LHCN-M2 (cell line): ENCODE measurements at places on chromosomes 6 and 20.

DNA sequence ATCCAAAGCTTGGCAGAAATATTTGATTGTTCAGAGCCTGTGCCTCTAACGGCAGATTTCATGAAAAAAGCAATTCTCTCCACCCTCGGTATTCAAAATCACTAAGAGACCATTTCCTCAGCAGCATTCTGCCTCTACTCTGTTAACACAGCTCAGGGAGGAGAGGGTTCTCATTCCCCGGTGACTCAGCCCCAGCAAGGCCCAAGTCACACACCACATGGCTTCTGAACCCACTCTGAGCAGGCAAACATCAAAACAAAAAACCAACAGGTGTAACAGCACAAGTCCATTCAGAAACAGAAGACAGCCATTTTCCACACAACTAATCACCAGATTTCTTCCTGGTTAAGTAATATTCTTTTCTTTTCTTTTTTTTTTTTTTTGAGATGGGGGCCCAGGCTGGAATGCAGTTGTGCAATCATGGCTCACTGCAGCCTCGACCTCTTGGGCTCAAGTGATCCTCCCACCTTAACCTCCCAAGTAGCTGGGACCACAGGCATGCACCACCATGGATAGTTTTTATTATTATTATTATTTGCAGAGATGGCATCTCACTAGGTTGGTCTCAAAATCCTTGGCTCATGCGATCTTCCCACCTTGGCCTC lies 55.4 kb downstream of the GFOD1 start:
- DNase-seq = peak; percentile 82

- peak; percentile 29 for DNase-seq
Measured at GRCh38 chr20:46307139-46307998, 929 bp downstream of the CDH22 start.

GRCh38 chr20:5061213-5061612 lies 58.5 kb downstream of the PCNA start:
- no peak for DNase-seq

DNA sequence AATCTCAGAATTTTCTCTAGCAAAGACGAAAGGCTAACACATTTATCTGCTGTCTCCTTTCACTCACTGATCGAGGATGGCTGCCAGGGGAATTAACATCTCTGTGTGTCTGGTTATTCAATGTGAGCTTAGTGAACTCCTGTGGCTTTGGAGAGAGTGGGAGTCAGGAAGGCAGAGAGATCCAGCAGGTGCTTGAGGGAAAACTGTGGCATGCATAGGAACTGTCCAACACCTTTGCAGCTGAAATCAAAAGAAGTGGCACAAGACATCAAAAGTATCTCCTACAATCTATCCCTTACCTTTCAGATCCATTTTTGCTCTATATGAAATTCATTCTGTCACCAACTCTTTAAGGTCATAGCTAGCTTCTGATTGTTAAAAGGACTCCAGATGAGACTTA lies 11.8 kb upstream of the FAM184A start:
- DNase-seq = peak; percentile 17

DNA sequence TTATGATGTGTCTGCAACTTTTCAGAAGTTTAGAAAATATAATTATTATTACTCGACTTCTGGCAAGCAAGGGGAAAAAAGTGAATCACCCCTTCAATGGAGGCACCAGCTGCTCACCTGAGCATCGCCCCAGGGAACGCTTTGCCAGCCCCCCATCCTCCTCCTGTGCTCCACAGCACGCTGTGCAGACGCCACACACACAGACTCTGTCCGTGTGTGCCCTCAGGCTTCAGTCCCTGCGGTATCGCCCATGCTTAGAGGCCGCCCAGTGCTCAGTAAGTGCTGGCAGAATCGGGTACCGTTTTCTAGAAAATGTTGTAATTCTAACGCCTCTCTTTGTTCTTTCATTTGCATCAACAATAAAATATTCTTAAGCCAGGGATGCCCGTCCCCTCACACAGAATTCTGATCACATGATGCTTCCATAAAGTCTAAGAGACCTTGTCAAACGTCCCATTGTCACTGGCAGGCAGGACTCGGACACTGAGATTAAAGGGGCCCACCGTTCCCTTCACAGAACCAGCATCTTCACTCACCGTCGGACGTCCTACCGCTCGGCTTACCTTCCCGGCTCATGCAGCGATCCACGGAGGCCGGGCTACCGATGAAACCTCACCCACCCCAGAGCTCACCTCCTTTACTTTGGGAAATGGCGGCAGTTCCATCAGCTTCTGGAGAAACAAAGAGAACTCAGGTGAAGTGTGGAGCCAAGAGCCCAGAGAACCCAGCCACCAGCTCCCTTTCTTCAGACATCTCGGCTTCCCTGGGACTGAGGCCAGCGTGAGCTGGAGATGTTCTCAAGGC lies 105.5 kb downstream of the DLL1 start:
- DNase-seq = no peak

GRCh38 chr6:13764996-13765395 lies 49.4 kb downstream of the MCUR1 start:
- DNase-seq = no peak

DNA sequence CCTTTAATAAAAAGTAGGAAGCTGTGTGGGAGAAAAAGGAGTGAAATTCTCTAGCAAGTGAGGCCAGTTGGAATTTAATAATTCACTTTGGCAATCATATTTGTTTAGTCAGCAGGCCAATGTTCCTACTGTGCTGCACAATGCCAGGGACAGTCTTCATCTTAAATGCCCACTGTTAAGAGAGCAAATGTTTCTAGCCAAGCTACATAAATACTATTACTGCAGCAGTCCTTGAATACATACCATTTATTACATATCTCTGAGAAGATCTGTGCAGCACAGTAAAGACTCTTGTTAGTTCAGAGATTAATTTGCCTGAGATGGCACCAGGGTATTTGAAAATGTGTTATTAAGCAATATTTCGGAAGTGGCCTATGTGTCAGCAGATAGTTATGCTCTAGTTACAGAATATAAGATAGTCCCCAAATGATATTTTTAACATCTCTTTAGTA lies 105.4 kb downstream of the OGFRL1 start:
- peak; percentile 72 for DNase-seq

DNA sequence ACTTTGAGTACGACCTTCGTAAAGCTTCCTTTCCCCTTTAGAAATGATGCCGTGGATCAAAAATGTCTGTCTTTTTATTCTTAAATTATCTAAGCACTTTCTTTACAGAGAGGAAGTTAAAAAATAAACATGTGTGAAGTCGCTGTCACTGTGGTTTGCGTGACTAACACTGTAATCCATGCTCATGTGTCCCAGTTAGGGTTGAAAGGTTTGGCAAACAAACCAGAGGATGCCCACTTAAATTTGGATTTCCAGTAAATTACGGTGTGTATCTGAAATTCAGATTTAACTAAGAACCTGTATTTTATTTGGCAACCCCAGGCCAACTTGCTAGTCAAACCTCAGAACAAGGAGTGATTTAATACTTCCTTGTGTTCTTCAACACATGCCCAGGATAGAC lies 21.1 kb downstream of the HLA-DRB1 start:
- DNase-seq = no peak

- no peak for DNase-seq
Measured at GRCh38 chr6:13375360-13375878, 47.1 kb upstream of the TBC1D7 start.

GRCh38 chr6:37713529-37714119 lies 15.9 kb upstream of the MDGA1 start:
- peak; percentile 57 for DNase-seq

- DNase-seq = no peak
Measured at GRCh38 chr6:53855940-53856339, 61.1 kb downstream of the LRRC1 start.

GRCh38 chr6:45667300-45667699 lies 289.6 kb upstream of the SUPT3H start:
- DNase-seq = no peak

DNA sequence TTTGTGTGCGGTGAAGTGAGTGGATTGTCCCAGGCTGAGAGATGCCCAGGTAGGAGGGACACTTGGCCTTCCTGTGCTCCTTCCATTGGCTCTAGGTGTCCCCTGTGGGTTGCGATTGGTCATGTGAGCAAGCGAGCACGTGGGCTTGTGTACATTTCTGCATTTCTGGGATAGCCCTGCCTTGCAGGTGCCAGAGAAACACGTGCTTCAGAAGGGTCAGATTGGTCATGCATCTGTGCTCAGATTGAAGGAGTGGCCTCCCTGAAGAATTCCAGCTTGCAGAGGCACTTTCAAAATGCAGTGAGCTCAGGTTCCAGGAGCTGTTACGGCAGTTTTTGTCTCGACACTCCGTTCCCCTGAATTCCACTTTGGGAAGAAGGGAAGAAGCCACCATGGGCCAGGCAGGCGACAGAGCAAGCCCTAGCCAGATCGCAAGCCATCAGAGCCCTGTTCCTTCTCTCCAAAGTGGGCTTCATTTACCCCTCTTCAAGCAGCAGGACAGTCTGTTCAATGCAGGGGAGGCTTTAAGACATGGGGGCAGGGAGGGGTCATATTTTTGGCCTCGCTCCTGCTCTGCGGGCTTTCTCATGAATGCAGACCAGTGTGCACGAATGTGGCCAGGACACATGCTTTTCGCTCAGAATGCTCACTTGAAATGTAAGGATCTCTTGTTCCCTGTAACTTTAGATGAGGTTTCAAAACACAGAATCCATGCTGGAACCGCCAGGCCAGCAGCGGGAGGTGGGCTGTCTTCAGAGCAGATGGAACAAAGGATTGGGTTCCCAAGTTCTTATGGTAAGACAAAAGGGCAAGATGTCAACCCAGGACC lies 78.6 kb upstream of the AKAP12 start:
- DNase-seq = peak; percentile 45

- no peak for DNase-seq
Measured at GRCh38 chr6:105384004-105384403, 18.9 kb downstream of the PREP start.

DNA sequence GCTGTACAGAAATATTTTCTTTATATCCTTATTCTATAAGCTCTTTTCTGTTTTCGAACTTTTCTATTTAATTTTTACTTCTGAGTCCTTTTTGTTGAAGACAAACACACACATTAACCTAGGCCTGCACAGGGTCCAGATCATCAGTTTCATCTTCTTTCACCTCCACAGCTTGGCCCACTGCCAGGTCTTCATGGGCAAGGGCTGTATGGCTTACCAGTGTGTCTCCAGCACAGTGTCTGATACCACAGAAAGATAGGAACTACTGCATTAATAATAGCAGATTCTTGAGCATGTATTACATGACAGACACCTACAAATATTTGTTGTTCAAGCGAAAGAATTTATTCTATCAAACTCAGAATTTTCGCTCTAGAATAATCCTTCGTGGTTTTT lies 24.4 kb downstream of the QKI start:
- DNase-seq = no peak

GRCh38 chr6:113857556-113858479 lies 673 bp downstream of the MARCKS start:
- peak; percentile 59 for DNase-seq

DNA sequence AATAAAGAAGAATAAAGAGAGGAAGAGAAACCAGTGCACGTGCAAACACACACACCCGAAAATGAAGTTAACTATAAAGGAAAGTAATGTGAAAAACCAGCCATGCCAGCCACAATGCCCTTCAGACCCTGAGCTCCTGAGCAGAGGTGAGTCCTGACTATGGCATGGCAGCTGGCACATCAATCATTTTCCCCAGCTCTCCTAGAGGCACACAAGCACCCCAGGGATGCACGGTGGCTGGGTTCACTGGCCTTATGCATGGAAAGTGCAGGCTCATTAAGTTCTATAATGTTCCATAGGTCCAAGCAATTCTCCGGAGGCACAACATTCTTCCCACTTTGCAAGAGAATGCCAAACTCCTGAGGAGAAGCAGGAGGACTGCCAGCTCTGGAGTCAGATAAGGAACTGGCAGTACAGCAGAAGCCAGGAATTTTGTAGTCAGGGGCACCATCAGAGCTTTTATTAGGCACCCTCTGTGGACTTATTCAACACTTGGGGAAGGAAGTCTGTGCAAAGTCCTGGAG lies 175.0 kb upstream of the PRDM1 start:
- no peak for DNase-seq

DNA sequence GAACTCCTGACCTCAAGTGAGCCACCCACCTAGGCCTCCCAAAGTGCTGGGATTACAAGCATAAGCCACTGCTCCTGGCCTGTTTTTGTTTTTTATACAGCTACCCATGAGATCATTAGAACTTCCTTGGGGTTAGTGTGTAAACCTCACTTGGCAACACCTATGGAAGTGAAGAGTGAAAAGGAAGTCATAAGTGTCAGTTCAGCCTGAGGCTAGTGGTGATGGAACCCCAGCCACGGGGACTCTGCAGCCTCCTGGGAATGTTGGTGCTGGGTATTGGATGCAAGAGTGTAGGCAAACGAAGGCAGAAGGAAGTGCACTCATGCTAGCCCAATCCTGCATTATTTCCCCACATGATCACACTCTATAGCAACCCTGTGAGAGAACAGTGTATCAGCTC lies 33.6 kb upstream of the FUCA2 start:
- DNase-seq = no peak

DNA sequence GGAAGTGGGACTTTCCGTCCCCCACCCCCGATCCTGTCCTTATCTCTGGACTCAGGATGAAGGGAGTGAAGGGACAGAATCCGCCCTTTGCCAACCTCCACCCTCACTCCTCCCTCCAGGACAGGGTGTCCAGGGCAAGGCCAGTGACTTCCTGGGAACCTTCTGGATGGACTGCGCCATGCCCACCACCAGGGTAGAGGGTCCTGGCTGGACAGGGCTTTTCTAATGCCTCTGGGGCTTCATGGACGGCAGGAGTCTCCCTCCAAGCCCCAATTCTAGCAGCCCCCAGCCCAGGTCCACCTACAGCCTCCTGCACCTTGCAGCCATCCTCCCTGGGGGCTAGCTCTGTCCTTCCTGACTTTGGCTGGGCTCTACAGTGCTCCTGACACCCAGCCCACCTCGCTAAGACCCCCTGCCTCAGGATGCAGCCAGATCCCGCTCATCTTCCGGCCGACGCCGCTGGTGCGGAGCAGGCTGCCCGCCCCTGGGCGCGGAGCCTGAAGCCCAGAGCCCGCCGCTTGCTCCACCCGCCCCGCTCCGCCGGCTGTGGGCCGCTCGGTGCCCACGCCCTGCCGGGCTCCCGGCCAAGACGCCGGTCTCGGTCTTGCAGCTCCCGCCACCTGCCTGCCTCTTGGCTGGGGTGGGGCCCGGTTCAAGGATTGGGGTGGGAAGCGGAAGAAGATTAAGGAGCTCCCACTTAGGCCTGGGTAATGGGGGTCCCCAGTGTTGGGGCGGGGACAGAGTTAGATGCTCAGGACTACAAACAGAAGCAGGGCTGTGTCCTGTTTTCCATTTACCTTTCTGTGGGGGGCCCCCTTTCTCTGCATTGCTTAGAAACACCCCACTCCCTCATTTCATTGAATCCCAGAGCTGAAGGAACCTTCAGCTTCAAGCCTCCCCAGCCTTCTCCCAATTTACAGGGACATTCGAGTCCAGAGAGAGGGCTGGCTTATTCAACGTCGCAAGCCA lies 72.8 kb downstream of the MDGA1 start:
- no peak for DNase-seq

DNA sequence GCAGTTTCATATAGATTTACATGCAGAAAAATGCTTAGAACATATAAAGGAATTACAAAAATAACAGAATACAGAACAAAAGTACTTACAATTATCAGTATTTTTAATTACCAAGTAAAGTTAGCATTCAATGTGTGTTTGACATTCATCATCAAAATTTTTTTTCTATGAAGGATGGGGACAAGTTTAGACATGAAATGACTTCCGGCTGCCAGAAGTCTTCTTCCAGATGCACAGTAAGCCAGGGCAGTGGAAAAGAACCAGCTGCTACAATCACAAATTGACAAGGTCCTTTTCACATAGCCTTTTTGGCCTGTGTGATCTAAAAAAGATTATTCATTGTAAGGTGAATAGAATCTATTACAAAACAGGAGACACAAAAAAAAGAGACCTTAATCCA lies 73.8 kb downstream of the HUS1B start:
- no peak for DNase-seq

- no peak for DNase-seq
Measured at GRCh38 chr20:30412972-30413371, 844.5 kb upstream of the DEFB115 start.
